Stimulated activated CD4-positive, alpha-beta T cell treated with anti-CD3 and anti-CD28 coated beads, Interleukin-4, amount 100 ng/mL, for 4 hours (primary cell): ENCODE measurements at places on chromosomes 6 and 20.
A peak's percentile ranks its signal among the peaks of the same experiment; 100 is the strongest.

GRCh38 chr6:34177181-34177591, 31.3 kb upstream of the GRM4 start:
- no peak for DNase-seq

DNA sequence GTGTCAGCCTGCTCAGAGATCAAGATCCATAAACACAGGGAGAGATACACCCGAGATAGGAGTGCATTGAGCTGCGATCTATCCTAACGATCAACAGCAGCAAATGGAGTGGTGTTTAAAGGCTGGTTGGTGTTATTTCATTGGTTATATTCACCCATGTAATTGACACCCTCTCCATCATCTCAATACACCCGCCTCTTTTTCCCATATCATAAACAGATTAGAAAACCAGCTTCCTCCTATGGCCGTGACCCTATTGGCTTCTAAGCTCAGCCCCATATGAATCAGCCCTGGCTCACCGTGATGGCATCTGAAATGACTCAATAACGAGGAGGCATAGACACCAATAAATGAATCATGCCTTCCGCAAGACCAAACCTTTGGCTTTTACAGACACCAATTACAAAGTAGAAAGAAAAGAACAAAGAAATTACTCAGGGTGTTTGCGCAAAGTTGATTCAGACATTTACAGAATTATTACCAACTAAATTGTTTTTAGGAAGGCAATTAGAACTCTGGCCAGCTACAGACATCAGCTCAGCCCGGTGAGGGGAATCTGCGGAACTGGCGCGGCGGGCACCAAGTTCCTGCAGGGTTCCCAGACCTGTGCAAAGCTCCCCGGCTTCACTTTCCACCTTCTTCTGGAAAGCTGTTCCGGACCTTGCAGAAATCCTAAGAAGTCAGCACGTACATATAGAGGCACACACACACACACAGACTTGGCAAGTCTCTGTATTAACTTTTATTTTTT, 11.5 kb downstream of the PMEPA1 start:
- DNase-seq = peak; percentile 85

DNA sequence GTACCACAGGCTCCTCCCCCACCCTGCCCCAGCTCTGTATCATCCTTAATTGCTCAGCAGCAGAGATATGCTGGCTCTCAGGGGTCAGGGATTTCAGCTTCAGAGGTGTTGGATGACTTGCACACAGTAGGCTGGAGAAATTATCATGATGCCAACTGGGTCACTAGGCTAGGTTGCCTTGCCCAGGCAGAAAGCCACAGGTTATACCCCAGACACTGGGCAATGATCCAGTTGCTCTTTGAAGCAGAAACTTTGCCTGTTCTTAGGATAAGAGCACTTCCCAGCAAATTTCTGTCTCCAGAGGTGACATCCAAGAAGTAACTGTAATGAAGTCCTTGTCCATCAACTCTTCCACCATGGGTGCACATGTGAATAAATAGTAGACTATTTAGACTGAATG, 38.3 kb upstream of the SCML4 start:
- no peak for DNase-seq

DNA sequence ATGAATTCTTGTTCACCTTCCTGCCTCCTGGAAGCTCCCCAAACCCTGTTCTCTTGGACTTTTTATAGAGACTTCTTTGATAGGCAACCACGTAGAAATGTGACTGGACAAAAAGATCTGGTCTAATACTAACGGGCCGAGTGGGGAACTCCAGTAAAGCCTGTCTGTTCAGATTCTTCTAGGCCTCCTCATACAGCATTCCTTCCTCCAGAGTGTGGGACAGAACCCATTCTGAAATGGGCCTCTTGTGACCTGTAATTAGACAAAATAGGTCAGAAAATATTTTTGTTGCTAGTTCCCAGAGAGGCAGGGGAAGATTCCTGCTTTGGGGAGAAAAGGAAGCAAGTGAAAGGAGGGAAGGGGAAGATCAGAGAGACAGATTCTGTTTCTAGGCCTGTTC, 374.3 kb downstream of the CDH26 start:
- no peak for DNase-seq

- no peak for DNase-seq
Observed at GRCh38 chr6:68473433-68474210, 161.5 kb upstream of the ADGRB3 start.

GRCh38 chr6:91653895-91654294, 1067.0 kb upstream of the MAP3K7 start:
- no peak for DNase-seq

- no peak for DNase-seq
Observed at GRCh38 chr20:51725584-51726176, 42.5 kb downstream of the ATP9A start.

DNA sequence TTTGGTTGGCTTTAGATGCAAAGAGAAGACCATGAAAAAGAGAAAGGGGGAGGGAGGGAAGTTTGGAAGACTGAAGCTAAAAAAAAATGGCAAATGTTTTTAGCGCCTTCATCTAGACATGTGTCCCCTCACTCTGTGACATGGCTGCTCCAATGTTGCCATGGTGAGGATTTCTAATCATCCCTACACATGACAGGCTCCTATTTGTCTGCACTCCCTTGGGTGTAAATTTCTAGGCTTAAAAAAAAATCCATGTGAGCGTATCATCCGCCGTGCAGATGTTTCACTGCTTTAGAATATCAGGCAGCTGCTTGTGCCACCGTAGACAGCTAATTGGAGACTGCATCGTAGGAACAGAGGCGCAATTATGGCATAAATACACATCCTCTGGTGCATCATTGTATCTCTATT, 761.1 kb upstream of the MMS22L start:
- DNase-seq = no peak

- no peak for DNase-seq
Observed at GRCh38 chr6:3884007-3884745, 35.0 kb downstream of the FAM50B start.

GRCh38 chr6:120005292-120005976, 655.9 kb upstream of the MAN1A1 start:
- DNase-seq = no peak

DNA sequence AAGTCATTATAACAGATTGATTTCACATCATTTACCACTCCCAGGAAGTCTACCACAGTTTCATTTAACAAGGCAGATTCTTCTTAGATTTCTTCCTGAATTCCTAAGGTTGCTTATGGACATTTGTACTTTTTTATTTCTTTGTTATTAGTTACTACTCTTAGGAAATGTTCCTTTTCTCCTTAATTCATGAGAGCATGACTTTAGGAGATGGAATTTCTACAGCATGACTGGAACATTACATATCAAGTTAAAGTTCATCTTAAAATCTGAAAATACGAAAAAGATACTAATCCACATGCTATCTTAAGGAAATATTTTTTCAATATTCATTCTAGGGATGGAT, 22.3 kb downstream of the CNKSR3 start:
- DNase-seq = no peak

- no peak for DNase-seq
Observed at GRCh38 chr6:144870782-144871181, 585.6 kb downstream of the UTRN start.

DNA sequence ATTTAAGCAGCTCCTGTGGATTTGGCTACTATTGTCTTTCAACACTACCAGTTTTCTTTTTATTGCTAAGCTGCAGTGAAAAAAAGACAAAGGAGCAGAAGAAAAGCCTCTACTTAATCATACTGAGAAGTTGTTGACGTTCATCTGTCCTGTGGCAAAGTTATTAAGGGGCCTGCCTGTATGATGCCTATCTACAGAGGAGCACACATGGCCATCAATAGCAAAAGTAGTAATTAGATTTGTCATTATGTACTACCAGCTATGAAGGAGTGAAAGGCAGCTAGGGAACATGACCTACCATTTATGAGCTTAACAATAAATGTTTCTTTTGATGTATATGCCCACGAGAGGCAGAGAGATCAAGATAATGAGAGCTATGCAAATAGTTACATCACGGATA, 620.9 kb downstream of the PHF3 start:
- DNase-seq = no peak

DNA sequence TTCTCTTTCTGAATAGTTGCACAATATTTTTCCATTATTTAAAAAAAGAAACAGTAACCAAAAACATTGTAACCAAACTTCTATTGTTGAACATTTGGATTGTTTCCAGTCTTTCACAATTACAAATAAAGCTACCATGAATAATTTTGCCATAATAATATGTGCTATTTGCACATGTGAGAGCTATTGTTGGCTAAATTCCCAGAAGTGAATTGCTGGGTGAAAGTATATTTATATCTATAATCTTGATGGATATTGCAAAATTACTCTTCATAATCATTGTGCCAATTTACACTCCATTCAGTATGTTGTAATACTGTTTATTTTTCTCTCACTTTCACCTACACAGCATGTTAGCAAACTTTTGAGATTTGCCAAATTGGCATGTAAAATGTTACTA, 36.6 kb upstream of the SLC22A16 start:
- DNase-seq = no peak

- no peak for DNase-seq
Observed at GRCh38 chr6:99836471-99836870, 157.6 kb downstream of the MCHR2 start.

DNA sequence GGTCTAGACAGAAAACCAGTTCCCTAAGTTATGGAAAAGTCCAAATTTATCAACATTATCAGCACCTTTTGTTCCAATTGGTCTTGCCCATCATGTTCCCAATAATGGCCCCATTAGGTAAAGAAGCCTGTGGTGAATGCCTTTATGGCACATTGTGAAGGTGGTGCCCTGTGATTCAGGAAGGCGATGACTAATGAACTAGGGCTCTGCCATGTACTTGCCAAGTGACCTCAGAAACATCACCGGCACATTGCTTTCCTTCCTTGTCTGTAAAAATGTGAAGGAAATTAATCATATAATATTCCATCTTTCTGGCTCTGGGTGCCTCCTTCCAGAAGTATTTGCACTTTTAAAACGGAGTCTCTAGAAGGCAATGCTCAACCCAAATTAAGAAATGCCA, 132.3 kb downstream of the UNC5CL start:
- no peak for DNase-seq

GRCh38 chr6:168390749-168391420, 50.1 kb upstream of the SMOC2 start:
- DNase-seq = no peak

GRCh38 chr6:17156112-17156921, 54.5 kb downstream of the STMND1 start:
- DNase-seq = peak; percentile 51

DNA sequence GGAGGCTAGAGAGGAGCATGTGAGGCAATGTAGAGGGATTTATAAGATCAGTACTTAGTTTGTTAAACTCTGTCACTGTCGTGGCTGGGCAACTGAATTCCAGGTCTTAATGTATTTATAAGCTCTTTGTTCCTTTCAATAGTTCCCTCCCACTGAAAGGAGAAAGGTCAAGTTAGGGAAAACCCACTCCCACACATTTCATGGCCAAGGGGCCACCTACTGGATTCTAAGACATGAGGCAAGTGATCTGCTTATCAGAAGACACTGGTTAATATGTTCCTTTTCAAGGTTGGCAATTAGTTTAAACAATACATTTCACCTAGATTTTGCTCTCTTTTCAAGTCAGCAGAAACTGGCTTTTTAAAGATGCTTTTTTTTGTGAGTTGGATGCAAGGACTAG, 5.4 kb upstream of the GSTA5 start:
- no peak for DNase-seq

DNA sequence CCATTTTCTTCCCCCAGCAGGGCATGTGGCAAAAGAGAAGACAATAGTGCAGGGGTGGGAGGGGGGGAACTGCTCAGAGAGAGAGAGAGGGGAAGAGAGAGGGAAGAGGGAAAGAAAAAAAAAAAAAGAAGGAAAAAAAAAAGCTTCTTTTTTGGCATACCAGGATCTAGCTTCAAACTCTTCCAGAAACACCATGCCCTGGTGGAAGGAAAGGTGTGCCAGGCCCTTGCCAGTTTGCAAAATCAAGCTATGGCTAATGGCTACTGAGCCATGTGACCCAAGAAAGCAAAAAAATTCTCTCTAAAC, 326 bp downstream of the ZMYND8 start:
- DNase-seq = no peak
